Amniotic stem cell (primary cell): ENCODE measurements at places on chromosomes 1 and 21.

DNA sequence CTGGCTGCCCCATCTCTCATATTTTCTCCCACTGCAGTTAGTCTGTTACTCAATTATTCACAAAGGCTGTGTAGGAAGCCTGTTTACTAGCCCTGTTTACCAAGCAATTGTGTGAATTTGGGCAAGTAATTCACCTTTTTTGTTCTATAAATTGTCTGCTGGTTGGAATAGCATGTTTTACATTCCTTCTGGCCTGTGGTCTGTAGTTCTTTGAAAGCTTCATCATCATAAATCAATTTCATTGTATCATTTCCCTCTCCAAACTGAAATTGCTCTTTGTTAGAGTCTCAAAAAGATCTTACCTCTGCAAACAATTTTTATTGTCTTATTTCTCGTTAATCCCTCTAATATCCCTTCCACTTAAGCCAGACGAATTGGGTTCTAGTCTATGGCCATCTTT lies 1059.5 kb upstream of the ADGRL4 start:
- no peak for DNase-seq

DNA sequence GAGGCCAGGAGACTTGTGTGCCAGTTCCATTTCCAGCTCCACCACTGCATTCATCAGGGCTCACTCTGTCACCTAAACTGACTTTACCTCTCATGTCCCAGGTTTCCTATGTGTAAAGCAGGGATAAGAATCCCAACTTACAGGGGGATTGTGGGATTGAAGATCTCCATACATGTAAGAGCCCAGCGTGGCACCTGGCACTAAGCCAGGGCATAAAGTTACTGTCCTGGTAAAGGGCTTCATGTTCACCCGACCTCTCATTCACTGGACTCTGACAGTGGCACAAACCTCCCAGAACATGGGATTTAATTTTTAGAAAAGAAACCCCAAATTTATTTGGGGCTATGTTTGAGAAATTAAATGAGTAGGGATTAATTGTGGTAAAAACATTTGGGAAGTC lies 8.9 kb upstream of the IGFN1 start:
- DNase-seq, result no peak

DNA sequence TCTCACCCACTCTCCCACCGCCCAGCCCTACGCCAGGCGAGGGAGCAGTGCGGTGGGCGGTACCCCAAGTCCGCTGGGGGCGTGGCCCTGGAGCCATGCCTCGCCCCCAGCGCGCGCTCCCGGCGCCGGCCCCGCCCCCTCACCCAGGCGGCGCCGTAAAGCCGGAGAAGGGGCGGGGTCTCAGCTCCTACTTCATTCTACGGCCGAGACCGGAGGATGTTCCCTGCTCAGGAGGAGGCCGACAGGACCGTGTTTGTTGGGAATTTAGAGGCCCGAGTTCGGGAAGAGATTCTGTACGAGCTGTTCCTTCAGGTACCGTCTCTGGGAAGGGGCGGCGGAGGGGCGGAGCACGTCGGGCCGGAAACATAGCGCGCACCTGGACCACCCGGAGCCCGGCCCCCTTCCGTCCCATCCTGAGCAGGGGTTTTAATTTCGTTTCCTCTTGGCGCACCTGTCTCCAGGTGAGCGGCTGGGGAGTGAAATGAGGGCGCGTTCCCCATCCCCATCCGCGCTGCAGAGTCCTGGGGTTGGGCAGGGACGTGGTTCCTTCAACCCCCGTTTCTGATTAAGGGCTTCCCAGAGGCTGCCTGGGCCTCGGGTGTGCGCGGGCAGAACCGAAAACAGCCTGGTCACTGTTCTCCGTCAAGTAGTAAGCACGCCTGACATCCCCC lies at the start of gene RBM11:
RBM11 (plus strand) TSS at position 187 of the 671 bp plus-strand sequence; CDS start at position 217, 30 bp downstream.
- DNase-seq, result no peak

- no peak for DNase-seq
Measured at GRCh38 chr1:80418134-80418533, 1382.6 kb upstream of the ADGRL2 start.

GRCh38 chr1:1917304-1917976 lies 1.6 kb downstream of the TMEM52 start:
- no peak for DNase-seq

GRCh38 chr21:31713973-31714740 lies 17.8 kb downstream of the SCAF4 start:
- no peak for DNase-seq

- DNase-seq, result no peak
Measured at GRCh38 chr1:15833069-15833679, 14.3 kb upstream of the SPEN start.

DNA sequence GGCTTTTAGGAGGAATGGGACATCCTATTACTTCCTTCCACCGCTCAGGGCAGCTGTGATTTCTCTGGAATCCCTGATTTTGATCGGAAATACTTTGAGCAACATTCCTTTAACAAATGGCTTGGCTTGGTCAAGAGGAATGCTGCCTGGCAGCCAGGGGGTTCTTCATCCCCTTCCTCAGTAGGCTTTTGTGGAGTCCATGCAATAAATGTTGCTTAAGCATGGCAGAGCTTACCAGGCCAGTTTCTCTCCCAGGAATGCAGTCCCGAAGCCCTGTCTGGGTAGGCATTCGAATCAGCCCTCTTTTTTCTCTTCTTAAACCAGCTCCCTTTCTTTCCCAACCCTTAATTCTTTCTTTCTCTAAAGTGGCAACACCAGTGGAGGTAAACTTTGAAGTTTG lies 177.1 kb upstream of the KIAA0040 start:
- no peak for DNase-seq

GRCh38 chr21:33801424-33802405 lies 113.9 kb downstream of the ATP5PO start:
- DNase-seq, result peak; percentile 53

DNA sequence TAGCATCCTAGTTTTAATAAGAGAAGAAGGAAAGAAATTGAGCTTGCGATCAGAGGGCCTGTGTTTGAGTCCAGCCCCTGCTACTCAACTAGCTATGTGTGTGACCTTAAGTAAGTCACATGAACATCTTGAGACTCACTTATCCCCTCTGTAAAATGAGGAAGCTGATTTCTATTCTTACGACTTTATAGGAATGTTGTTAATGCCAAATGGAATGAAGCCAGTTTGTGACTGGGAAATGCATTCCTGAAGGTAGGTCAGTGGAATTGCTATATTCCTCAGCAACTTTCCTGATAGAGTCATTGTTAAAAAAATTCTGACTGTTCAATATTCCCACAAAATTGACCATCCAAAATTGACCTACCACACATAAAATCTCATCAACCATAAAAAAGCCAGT lies 14.9 kb downstream of the FASLG start:
- DNase-seq, result no peak

GRCh38 chr1:92441697-92442342 lies 44.9 kb downstream of the GFI1 start:
- DNase-seq, result no peak

DNA sequence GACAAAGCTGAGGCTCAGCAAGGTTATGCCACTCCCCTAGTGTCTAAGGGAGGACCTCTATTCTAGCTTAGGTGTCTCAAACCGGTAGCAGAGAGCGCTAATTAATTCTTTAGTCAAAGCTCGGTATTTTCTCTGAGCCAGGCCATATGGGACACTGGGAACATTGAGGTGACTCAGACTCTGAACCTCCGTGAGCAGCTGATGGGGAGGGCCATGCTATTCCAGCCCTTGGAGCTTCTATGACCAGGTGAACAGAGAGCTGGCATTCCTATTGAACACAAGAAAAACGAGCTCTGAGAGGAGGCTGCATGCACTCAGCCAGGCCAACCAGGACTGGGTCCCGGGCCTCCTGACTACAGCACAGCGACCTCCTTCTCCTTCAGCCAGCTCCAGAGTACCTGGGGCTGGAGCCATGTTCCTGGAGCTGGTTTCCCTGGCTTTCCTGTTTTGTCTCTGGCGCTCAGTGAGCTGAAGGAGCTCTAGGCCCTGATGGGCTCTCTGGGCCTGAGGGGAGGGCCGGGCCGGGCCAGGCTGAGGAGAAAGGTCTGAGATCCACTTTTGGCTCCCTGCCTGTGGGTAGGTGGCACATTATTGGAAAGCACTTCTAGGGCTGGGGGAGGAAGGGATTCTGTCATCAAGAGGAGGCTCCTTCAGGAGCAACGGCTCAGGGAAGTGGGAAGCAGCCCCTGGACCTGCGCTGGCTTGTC lies 37.0 kb downstream of the SLC9A1 start:
- DNase-seq, result no peak

- no peak for DNase-seq
Measured at GRCh38 chr1:63936276-63936675, 162.5 kb downstream of the ROR1 start.

DNA sequence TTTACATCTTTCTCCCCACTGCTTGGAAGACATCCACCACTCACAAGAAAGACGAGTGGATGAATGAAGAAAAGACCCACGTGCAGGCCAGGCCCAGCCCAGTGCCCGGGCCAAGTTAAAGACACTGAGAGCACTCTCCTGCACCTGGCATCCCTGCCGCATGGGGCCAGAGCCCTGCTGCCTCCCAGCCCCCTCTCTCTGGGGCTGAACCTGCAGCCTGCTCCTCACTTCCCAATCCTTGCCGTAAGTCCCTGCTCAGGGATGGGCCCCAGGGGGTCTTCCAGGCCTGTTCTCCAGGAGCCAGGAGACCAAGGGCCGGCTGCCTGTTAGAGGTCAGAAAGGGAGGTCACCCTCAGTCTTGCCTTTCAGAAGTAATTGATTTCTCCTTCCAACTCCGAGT lies 168.5 kb upstream of the ZC3H12A start:
- DNase-seq, result no peak
